ENCODE measurements at places on chromosomes 6 and 20.

DNA sequence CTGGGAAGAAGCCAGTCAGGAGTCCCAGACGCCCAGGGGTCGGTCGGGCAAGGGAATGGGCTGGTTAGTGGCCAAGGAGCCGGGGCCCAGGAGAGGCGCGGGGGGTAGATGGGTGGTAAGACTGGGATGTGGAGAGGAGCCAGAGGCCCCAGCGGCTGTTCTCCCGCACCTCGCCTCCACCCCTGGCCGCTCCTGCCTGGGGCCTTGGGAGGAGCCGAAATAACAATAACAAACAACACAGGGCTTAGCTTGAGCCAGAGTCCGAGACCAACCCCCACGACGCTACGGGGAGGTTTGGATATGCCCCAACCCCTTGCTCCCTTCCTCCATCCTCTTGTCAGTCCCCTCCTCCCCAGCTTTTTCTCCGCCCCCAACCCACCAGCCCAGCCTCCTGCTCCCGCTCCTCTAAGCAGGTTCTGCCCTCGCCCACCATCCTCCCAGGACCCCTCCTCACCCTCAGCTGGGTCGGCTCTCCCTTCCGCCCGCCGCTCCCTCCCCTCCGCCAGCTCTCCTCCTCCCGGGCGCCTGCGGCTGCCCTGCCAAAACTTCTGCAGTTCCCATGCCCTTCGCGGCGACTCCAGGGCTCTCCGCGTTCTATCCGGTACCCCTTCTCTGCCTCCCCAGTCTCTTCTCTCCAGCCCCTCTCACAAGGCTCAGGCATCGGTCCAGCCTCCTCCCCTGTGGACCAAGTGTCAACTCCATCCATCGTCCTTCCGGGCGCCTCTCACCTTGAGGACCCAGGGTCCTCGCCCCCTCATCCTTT, 1.1 kb downstream of the RNF39 start:
- DNase-seq: peak; percentile 40

DNA sequence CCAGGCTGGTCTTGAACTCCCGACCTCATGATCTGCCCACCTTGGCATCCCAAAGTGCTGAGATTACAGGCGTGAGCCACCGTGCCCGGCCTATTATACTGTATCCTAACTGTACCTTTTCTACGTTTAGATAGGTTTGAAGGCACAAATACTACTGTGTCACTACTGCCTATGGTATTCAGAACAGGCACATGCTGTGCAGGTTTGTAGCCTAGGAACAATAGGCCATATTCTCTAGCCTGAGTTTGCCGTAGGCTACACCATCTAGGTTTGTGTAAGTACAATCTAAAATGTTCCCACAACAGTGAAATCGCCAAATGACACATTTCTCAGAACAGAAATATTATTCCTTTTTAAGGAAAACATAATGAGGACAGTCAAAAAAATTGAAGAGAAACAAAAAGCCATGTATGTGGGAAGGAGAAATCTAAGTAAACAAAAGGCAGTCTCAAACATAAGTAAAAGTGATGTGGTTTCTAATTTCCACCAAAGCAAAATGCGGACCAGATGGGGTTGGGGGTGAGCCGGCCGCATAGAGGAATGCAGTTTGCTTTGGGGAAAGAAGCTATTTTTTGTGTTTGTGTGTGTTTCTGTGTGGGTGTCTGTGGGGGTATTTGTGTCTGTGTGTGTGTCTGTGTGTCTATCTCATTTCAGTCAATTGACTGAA, 192.6 kb upstream of the SALL4 start:
- peak; percentile 82 for DNase-seq

- peak; percentile 53 for DNase-seq
These were observed 299.8 kb upstream of the NOX3 start for GRCh38 chr6:155755452-155755851.

DNA sequence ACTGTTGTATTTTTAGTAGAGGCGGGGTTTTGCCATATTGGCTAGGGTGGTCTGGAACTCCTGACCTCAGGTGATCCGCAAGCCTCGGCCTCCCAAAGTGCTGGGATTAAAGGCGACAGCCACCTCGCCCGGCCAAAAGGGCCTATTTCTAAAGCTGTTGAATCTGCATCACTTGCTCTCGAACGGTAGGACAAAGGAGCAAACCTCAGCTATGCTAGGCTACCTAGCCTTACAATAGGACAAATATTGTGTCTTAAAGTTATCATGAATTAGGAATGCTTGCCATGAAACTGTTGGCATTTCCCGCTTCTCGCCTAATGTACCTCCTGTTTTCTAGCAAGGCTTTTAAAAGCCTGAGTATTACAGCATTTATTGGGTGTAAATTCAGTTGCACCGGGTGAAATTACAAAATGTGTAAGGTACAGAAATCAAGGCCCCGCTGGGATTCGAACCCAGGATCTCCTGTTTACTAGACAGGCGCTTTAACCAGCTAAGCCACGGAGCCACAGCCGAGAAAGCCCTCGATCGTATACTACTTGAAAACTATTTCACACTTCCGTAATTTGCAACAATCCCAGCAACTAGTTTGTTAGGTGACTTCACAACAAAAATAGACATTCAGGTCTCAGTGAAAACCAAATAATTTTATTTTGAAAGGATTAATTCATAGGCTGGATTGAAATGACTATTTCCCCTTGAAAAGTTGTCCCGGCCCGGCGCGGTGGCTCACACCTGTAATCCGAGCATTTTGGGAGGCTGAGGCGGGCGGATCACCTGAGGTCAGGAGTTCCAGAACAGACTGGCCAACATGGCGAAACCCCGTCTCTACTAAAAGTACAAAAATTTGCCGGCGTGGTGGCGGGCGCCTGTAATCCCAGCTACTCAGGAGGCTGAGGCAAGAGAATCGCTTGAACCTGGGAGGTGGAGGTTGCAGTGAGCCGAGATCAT, 211.6 kb upstream of the ZNF184 start:
- peak; percentile 57 for DNase-seq

GRCh38 chr6:109237077-109237985, 142.0 kb downstream of the CEP57L1 start:
- no peak for DNase-seq

DNA sequence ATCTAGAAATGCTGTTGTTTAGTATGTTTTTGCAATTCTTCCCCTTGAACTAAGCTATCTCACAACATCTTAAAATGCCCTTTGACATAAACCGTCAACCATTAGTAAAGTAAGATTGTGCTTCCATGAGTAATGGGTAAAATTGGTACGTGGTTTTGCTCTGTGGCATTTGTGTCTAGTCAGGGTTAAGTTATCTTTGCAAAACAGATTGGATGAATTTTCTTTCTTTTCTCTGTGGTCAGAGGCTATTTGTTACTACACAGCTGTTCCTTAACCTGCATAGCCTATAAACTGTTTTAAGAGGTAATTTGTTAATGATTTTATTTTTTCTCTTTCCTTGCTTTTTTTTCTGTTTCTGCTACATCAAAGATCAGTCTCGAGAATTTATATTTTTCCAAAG, 75.4 kb downstream of the RPP40 start:
- peak; percentile 54 for DNase-seq

- no peak for DNase-seq
These were observed 18.9 kb downstream of the PHACTR2 start for GRCh38 chr6:143696664-143697000.

GRCh38 chr6:37580176-37580955, 80.7 kb upstream of the CCDC167 start:
- DNase-seq: no peak

DNA sequence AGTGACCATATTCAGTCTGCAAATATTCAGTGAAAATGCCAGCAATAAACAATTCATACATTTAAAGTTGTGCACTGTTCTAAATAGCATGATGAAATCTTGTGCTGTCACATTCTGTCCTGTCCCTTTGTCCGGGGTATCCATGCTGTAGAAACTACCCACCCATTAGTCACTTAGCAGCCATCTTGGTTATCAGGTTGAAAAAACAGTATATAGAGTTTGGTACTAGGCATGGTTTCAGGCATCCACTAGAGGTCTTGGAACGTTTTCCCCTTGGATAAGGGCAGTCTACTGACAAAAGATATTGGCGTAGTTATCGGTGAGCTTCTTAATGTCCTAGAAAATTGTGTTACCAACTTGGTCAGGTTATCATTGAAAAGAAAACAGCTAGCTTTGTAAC, 12.3 kb upstream of the MAP3K7 start:
- no peak for DNase-seq

DNA sequence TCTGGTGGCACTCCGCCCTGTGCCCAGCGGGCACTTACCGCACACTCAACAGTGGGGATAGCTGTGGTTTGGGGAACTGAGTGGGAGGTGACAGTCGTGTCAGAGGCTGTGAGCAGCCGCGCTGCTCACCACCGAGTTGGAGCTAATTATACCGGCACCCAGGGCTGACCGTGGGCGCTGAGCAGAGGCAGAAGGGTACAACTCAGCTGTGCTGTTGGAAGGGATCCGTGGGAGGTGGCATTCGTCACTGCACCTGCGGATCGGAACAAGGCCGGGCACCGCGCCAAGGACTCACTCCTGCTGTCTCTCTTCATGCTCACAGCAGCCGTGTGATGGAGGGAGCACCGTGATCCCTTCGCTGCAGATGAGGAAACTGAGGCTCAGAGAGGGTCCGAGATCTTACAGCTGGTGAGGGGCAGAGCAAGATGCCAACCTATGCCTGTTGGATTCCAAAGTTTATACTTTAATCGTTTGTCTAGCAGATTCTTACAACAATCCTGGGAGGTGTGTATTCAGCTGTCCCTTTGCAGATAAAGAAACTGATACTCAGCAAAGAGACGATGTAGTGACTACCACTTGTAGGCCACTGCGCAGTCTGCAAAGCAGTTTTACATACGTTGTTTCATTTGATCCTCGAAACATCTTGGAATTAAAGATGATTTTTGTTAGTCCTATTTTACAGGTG, 713 bp upstream of the ELMO2 start:
- peak; percentile 58 for DNase-seq

DNA sequence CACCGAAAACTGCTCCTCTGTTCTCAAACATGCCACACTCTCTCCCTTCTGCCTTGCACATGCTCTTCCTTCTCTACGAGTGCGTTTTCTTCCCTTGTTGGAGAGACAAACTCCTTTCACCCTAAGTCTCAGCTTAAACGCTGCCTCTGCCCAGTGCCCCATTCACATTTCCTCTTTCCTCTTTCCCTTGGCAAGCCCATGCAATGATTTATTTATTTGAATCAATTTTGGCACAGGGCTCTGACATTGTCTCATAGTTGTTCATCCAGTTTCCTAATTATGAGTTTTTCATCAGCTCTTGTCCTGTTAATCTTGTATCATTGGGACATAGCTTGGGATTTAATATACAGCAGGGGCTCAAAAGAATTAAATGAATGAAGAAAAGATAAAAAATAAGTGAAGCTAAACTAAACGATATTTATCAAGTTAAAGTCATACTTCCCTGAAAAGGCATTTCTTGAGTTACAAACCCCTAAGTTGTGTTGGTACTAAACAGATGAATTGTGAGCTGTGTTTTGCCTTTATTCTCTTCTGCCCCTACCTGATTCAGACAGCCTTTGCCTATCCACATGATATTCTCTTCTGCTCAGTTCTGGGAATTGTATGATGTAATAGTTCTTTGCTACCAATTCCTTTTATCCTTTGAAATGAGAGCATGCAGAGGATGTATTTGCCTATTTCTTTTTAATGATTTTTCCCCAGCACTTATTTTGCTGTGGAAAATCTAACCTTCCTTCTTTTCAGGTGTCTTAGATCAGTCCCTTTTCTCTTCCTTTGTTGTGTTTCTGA, 704.4 kb downstream of the UTRN start:
- DNase-seq: no peak

GRCh38 chr6:49522710-49523593, 23.2 kb downstream of the GLYATL3 start:
- DNase-seq: no peak

DNA sequence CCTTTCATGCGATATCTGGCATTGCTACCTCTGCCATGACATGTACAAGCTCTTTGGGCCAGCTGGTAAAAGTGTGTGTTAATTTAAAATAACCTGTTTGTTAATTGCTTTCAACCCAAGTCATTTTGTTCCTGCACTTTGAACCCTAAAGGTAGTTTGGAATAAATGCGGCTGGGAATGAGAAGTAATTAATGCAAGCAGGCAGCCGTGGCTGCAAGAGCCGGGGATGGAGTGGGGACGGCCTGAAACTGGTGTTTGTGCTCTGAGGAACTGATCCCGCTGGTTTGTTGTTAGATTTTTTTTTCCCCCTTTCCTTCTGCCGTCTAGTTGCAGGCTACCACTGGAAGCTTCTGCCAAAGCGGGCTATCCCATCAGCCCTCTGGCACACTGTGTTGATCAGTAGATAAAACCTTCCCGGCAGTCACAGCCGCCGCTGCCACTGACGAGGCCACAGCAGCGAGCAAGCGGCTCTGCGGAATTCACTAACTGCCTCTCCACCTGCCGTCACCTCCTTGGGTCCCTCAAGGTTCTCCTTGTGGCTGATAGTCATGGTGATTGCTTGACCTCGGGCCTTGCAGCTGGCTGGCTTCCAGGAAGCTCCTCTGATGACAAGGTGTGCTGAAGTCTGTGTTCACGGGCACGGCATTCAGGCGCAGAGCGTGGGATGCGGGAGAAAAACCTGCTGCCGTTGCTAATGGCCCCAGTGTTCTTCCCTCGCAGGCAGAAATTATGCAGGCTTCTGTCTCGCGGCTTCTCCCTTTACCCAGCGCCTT, 315.9 kb downstream of the TFAP2A start:
- DNase-seq: no peak

GRCh38 chr6:157514659-157515496, 133.9 kb downstream of the ZDHHC14 start:
- DNase-seq: peak; percentile 58

DNA sequence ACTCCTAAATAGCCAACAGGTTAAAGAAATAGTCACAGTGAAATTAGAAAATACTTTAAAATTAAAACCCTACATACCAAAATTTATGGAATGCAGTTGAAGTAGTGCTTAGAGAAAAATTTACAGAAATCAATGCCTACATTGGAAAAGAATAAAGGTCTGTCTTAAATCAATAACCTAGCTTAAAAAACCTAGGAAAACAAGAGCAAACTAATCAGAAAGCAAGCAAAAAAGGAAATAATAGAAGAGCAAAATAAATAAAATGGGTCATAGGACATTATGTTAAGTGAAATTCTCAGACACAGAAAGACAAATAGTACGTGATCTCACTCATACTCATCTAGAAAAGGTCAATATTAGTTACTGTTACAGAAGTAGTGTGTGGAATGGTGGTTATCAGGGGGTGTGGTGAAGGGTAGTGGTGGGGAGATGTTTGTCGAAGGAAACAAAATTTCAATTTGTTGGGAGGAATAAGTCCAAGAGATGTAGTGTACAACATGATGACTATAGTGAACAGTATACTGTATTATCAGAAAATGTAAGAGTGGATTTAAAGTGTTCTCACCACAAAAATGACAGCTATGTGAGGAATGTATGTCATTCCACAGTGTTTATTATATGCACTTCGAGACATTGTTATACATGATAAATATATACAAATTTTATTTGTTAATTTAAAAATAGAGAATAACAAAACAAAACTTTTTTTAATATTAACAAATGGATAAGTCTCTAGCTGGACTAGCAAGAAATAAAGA, 423.6 kb downstream of the CDH26 start:
- no peak for DNase-seq

DNA sequence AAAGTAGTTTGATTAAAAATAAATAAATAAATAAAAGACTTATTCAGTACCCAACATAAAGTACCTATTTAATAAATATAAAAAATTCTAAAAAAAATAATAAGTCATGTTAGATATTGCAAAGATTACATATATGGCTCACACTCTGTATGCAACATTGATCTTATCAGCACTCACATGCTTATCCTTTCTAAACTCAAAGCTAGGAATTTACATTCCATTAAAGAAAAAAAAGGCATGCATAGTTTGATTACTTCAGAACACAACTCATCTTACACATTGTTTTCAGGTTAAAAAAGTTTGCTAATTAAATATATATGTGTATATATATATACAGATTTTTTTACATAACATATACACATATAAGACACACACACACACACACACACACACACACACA, 96.4 kb downstream of the FILIP1 start:
- DNase-seq: no peak

- no peak for DNase-seq
These were observed 38.1 kb downstream of the RPP40 start for GRCh38 chr6:4965562-4966389.

Data from adipocyte (in vitro differentiated cells).